T-helper 1 cell (primary cell): ENCODE measurements at places on chromosomes 6 and 20.

- DNase-seq, result no peak
Observed at GRCh38 chr20:19095762-19096161, 116.7 kb upstream of the SLC24A3 start.

- no peak for DNase-seq
Observed at GRCh38 chr6:53299331-53300005, 49.3 kb downstream of the ELOVL5 start.

GRCh38 chr6:44247338-44248302 is 719 bp downstream of the HSP90AB1 start:
- DNase-seq, result peak; percentile 80

GRCh38 chr6:39980839-39981580 is 46.7 kb upstream of the MOCS1 start:
- peak; percentile 1 for DNase-seq

- no peak for DNase-seq
Observed at GRCh38 chr6:703552-703951, 10.6 kb upstream of the EXOC2 start.
